ENCODE measurements at places on chromosomes 12 and 14.

- no peak for DNase-seq
Measured at GRCh38 chr12:62332598-62332997, 72.4 kb downstream of the USP15 start.

GRCh38 chr14:73718418-73719251 lies 4.5 kb upstream of the PNMA1 start:
- DNase-seq, result no peak

DNA sequence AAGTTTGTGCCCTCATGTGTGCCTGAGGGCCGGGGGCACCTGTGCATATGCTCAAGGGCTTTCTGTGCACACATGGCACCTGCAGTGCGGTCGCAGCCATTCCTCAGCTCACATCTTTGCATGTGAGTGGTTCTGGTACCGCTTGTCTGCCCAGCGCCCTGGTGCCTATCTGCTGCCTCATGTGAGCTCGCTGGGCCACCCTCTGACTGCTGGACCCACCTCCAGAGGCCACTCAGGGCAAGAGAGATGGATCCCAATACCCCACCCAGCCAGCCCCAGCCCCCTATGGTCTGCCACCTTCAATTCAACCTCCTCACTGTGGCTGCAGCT lies 5.4 kb upstream of the AMN start:
- peak; percentile 46 for DNase-seq

GRCh38 chr12:44930972-44931600 lies 55.0 kb upstream of the NELL2 start:
- DNase-seq, result peak; percentile 31

- DNase-seq, result no peak
Measured at GRCh38 chr12:129331356-129332085, 478.2 kb downstream of the GLT1D1 start.

DNA sequence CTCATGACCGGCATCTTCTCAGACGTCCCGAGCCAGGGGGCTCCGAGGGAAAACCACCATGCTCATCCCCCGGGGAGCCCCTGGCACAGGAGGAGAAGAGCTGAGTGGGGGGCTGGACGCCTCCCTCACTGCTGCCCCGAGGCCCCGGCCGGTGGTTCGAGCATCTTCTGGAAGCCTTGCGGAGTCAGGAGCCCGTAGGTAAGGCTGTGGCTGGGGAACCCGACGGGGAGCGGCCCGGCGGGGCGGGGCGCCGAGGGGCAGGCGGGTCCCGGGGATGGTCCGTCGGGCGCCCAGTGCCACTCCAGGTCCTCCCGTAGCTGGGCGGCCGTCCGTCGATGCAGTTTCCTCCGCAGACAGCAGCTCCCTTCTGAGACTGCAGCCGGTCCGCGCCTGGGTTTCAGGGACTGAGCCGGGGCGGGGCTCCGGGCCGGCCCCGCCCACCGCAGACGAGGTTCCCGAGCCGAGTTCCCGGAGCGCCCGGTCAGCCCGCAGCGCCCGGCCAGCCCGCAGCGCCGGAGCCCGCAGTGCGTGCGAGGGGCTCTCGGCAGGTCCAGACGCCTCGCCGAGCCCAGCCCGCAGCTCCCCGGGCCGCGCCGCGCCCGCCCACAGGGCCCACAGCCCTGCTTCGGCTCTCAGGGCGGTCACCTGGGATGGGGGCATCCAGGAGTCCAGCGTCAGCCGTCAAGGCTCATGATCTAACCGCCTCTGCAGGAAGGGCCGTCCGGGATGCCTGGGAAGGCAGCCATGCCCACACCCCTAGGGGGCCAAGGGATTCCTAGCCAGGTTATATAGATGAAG lies at the start of gene PGF:
PGF (minus strand) TSS at position 369 of the 798 bp plus-strand sequence; CDS start at position 14, 355 bp downstream.
- peak; percentile 64 for DNase-seq

DNA sequence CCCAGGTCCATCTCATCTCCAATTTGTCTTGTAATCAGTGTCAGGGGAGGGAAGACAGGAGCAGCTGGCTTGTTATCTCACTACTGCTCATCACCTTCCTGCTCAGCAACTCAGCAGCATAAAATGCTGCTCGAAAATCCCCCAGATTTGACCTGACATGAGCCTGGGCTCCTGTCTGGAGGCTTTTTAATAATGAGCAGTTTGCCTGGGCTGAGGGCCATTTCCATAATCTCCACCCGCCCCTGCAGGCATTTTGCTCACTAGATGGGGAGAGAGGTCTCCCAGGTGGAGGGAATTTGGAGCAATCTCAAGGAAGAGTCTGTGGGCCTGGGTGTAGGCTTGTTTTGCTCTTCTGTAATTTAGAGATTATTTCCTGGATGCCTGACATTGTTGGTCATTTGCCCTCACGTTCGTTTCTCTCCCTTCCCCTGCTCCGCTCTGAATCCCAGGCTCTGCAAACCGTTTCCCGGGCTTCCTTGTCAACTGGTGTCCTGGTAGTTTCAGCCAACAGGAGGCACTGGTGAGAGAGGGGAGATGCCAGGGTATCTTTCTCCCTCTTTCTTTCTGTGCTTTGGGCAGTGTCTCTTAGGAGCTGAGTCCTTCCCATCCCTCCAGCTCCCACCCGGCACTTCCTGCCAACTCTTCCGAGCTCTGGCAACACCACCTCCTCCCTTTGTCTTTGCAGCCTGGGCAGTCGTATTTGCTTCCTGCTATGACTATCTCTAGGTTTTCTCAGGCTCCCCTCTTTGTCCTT lies 299.2 kb downstream of the GLT1D1 start:
- no peak for DNase-seq

DNA sequence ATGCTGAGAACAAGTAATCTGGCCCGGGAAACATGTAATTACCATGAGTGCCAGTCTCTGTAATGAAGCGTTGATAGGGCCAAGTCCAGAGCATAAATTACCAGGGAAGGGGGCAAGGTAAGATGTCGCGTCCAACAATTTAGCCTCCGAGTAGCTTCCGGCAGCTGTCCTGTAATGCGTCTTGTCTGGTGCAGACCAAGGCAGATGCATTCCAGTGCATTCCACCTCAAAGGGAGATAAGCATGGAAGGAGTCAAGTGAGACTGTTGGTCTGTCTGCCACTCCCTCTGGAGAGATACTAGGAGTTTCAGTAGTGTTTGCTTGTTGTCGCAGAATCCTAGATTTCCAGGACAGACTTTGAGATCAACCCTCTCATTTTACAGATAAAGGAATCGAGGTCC lies 218.3 kb downstream of the AACS start:
- DNase-seq, result no peak

DNA sequence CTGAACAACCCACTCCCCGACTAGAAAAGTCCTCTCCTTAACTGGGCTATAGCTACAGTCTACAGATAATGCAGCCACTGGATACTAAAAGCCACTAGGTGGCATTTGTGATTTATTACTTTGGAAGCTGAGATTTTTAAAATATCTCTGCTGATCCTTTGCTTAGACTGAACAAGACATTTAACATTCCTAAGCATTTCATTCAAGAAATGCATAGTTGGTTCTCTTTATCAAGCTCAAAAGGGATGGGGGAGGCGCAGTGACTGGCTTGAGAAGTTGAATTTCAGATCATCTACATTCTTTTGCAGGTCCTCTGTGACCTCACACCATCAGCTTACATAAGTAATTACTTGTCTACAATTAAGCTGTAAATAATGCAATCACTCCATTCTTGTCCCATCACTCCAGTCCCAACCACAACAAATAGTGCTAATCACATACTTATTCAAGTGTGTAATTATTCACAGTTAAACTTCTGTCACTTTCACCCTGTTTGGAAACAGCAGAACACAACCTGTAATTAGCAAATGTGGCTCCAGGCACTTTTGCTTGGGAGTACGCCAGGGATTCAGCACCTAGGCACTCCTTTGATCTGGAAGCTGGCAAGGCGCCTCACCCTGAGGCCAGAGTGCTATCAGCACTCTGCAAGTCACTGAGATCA lies 203.6 kb downstream of the NOVA1 start:
- no peak for DNase-seq

DNA sequence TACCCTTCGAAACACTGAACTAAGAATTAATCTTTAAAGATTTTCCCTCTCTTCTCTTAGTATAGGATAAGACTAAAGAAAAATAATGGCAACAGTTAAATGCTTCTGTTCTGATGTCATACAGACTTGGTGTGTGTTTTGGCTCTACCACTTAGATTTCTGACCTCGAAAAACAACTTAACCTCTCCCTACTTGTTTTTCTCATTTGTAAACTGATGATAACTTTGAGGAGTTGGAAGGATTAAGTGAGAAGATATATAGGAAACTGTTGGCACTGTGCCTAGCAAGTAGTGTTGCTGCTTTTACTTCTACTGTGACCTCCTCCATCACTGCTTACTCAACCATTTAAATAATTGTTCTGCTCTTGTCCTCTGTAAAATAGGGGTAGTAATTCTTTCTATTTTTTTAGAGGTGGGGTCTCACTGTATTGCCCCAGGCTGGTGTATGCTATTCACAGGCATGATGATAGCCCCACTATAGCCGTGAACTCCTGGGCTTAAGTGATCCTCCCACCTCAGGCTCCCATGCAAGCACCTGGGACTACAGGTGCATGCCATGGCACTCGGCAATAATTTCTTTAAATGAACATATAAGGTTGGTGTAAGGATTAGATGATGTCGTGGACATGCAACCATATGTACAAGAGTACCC lies 22.4 kb downstream of the PALS1 start:
- DNase-seq, result no peak

GRCh38 chr12:22042976-22043669 lies 2.9 kb upstream of the CMAS start:
- DNase-seq, result no peak

DNA sequence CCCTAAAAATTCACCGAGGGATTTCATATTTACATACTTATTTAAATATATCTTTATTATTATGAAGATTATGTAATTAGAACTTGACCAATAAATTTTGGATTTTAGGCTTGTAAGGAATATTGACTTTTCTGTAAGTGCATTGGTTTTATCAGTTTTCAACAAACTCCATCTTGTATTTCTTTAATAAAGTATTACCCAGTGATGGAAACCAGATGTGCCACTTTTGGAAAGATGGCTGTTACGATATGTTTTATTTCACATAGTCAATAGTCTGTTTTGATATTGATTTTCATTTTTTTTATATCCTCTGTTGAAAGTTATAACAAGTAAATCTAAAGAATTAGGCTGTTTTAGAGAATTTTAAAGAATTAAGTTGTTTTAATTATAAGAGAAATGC lies 1.8 kb downstream of the MON2 start:
- no peak for DNase-seq

GRCh38 chr12:13203034-13203922 lies 6.8 kb downstream of the EMP1 start:
- peak; percentile 23 for DNase-seq

GRCh38 chr12:45587877-45588533 lies 141.5 kb upstream of the ARID2 start:
- no peak for DNase-seq

- peak; percentile 80 for DNase-seq
Measured at GRCh38 chr14:24411443-24412389, 12.9 kb downstream of the NYNRIN start.

GRCh38 chr12:93823616-93824391 lies 146.6 kb downstream of the CRADD start:
- DNase-seq, result no peak

DNA sequence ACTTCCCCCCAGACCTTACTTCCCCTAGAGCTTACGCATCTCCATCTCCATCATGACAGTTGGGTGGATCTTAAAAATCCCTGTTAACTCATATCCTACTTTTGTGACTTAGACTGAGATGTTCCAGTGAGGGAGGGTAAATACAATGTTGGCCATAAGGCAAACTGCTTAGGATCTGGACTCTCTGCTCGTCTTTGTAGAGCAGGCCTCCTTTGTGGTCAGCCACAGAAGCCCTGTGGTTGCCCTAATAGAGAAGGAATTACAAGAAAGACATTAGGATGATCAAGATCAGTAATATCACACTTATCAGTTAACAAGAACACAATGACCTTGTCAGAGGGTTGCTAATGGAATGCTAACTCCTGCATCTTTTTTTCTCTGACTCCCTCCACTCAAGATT lies 52.0 kb downstream of the TMEM132C start:
- DNase-seq, result no peak

DNA sequence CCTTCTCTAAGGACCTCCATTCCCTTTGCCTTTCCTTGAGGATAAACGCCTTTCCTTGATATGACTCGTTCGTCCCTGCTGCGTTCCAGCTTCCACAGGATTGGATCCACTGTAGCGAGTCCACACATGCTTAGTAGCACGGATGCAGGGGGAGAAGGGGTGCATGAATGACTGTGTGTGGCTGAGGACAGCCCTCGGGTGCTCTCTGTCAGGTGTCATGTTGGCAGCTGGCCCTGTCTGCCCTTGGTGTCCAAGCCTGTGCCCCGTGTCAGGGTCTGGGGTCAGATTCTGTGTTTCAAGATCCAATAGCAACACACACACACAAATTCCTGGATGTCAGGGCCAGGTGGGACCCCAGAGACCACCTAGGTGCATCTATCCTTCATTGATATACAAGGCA lies 17.5 kb upstream of the KRT80 start:
- no peak for DNase-seq

- DNase-seq, result no peak
Measured at GRCh38 chr12:51393676-51394545, 2.7 kb upstream of the GALNT6 start.

DNA sequence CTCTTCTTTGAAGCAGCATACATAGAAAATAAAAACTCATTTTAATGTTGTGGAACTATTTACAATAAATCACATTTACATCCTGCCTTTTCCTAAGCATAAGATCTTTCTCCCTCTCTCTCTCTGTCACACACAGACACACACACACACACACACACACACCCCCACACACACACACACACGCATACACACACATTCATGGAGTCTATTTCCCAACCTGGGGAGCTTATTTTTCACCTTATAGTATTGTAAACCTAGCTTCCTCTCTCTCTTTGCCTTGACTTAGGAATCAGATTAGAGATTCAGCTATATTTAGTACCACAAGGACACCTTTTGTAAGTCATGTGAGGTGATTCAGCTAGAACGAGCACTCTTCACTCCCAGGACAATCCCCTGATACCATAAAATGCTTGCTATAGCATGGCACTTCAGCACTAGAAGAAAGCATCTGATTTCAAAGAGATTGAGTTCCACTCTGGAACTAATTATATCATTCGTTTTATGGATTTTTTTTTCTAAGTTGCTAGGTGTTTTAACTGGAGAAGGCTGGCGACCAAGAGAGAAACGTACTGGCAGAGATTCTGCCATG lies 23.6 kb downstream of the TMEM30B start:
- no peak for DNase-seq

GRCh38 chr12:121767525-121768016 lies 25.9 kb downstream of the RHOF start:
- DNase-seq, result no peak

DNA sequence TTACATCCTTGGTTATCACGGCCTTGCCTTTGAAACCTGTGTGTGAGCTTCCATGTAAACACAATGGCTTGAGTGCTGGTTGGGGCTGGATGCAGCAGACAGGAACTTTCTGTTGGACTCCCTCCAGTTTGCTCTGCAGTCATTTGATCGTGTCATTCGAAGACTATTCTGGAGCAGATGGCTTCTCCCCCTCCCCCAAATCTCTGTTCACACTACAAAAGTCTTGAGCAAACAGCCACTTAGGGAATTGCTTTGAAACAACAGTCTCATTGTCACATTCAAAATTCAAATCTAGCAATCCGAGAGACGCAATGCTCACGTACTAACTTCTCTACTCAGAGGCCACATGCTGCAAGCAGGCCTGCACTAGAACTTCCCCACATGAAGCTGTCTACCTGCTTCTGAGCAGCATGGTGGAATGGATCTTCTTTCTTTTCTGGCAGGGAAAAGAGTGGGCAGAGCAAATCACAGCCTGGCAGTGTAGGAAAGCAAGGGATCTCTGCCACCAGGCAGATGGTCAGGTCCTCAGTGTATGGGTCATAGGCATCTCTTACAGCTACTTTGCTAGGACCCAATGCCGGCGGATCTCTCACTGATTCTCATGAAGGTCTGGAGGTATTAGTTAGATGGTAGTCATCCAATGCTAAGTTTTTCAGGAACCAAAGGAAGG lies 214.2 kb downstream of the PPM1H start:
- DNase-seq, result no peak

- peak; percentile 92 for DNase-seq
Measured at GRCh38 chr12:121536054-121536898, 44.5 kb downstream of the KDM2B start.

Measured in GM13977 (cell line).